ENCODE measurements at places on chromosomes 1 and 21.

- DNase-seq = no peak
Measured at GRCh38 chr1:55716151-55716550, 501.0 kb upstream of the USP24 start.

DNA sequence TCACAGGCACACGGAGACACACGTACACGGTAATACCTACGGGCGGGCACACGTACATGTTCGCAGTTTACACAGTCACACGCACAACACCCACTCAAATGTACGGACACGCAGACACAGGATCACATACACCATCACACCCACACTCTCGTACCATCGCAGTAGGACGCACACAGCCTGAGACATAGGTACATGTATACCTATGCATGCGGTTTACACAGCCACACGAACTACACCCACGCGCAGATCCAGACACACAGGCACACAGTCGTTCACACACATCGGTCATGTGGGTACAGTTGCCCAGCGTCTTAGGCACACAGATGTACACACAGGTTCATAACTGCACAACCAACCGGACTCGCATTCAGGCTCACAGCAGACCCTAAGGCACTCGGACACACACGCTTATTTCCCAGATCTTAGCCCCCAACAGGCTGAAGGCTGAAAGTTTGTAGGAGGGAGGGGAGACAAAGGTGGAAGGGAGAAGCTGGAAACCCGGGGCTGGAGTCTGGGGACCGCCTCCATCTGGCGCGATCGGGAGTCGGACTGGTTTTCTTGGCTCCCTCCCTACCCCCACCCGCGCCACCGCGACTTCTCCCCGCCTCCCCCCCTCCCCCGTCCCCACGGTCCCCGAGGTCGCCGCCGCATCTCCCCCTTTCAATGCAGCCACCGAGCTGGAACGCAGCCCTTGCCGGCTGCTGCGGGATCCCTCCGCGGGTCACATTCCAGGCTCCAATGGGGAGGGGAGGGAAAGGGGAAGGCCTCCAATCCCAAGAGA is 51.9 kb upstream of the SYNC start:
- DNase-seq = no peak

DNA sequence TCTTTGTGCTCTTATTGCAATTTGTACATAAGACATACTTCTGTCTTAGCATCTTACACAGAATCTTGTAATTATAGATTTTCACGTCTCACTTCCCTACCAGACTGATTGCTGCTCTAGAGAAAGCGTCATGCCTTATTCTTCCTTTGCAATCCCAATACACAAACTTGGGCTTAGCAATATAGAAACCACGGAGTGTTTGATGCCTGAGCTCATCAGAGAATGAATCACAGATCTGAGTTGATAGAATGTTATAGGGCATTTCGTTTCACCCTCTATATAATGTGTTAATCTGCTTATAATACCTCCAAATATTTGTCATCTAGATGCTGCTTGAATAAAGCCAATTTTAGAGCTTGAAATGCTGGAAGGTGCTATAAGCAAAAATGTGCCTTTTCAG is 6.6 kb downstream of the FMO1 start:
- DNase-seq = no peak

DNA sequence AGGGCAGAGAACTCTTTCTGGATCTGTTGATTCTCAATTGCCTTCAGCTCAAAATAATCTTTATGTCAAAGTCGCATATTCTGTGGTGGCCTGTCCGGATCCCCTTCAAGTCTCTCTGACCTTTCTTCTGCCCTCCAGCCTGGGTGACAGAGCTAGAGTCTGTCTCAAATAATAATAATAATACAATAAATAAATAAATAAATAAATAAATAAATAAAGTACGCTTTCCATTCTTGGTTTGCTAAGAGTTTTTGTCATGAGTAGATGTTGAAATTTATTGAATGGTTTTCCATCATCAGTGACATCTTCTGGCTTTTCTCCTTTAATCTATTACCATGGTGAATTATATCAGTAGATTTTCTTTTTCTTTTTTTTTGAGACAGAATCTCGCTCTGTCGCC is 30.7 kb downstream of the ERRFI1 start:
- no peak for DNase-seq

DNA sequence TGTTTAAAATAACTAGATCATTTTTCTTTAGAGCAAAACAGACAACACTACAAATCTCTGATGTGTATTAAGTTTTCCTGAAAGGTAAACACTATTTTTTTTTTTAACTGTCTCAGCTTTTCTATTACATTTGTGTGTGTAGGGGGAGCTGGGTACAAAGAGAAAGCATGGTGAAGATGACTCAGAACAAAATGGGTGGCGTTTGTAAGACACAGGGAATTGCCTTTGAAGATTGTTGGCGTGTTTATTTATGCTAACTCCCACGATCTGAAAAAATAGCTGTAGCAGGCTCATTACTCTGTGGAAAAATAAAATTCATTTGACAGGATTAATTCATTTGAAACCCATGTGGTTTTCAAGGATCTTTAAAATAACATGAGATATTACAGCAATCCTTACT is 285.1 kb downstream of the RYR2 start:
- no peak for DNase-seq

GRCh38 chr1:244246334-244246733 is 195.3 kb downstream of the ZBTB18 start:
- DNase-seq = no peak

DNA sequence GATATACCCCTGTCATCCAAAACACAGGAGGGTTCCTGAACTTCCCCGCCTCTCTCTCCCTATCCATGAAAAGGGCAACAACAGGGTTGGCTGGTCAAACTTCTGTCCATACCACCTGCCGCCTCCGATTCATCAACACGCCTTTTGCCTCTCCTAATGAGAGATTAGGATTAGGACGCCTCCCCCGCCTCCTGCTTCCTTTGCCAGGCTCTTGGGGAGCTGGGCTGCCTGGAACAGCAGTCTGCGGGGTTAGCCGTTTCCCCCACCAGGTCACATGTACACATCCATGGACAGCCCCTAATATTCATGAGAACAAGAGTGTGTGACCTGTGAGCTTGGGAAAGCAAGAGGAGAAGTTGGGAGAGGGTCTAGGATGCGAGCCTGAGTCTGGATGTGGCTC is 2.3 kb upstream of the OPTC start:
- DNase-seq = no peak

DNA sequence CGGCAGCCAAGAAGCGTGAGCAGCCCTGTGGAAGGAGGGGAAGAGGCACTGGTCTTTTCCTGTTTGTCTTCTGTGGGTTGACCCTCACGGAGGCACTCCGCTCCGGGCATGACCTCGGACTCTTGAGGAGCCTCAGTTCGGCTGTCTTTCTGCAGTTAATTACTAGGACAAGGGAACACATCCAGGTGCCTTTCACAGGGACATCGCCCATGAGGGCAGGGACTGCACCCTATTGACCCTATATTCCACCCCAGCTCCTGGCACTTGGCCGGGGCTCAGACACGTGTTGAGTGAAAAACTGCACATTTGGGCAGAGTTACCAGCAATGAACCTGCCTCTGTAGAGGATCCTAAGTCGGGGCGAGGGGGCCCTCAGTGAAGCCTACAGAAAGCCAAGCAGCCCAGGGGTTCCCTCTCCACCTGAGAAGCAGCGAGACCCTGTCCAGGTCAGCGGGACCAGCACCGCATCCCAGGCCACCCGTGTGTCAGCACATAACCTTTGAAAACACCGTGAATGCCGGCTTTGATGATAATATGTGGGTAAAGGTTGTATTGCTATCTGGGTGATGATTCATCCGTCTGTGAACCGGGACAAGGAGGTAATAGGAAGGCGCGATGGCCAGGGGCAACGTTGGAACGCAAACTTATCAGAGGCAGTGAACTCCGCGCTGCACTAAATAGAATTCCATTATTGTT is 161.4 kb upstream of the ARHGEF16 start:
- no peak for DNase-seq

DNA sequence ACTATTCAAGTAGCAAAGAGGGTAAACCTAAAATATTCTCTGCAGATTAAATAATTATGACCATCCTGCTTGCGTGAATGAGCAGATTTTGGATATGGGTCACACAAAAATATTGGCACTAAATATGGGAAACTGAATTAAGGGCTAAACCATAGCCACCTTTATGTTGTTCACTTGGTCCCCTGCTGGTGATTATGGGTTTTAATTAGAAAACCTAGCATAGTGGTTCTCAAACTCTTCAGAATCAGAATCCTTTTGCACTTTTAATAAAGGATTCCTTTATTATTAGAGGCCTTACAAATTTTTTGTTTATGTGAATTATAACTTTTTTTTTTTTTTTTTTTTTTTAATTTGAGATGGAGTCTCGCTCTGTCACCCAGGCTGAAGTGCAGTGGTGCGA is 38.5 kb upstream of the ZNHIT6 start:
- DNase-seq = no peak

DNA sequence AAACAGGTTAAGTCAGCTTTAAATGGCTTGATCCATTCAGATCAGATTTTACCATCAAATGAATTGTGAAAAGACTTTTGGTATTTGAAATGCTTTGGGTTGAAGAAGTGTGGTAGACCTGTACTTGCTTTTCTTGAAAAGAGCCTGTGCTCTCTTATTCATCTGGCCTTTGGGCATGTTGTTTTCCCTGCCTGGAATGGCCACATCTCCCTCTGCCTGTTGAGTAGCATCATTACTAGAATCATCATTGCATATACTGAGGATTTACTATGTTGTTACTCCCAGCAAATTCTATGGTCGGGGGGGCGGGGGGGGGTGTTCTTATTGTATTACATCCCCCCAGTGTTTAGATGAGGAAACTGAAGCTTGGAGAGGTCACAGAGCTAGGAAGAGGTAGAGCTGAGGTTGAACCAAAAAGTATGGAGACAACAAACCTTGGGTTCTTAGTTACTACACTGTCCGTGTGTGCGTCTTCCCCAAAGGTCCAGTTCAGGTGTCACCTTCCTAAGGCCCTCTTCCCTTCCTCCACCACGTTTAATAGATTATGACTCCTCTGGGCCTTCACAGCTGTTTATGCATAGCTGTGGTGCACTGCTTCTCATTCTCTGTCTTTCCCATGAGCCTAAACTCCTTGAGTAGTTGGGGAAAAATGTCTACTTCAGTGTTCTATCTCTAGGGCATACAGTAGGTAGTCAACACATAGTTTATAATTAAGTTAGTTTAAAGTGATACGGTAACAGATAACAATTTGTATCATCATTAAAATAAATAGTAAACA is 246.4 kb upstream of the HOOK1 start:
- DNase-seq = no peak

DNA sequence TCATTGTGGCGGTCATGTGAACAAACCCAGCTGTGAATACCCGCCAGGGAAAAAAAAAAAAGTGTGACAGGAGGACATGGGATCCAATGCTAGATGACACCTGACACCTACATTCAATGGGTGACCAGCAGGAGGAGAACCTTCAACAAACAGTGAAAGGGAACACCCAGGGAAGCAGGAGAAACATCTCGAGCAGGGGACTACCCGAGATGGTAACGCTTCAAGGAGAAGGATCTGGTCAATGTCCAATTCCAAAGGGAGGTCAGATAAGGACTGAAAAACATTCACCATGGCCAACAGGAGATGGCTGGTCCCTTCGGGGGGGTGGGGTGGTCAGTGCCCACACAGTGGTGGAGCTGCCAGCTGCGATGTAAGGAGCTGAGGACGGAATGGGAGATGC is 46.3 kb downstream of the PTPN14 start:
- DNase-seq = no peak

GRCh38 chr1:48726139-48726538 is 50.6 kb downstream of the BEND5 start:
- no peak for DNase-seq

DNA sequence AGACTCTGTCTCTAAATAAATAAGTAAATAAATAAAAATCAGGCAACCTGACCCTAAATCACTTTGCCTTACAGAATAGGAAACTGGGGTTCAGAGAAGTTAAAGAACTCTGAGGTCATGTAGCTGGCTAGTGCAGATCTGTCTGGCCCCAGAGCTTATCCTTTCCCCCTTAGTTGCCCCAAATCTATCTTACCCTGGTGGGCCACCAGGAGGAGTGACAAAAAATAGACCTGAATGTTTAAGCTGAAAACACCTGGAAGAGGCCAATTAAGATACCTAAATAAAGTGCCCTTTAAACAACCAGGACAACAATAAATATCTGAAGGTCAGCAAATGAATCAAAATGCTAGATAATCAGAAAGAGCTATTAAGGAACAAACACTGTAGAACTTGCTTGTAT is 59.7 kb downstream of the TEX35 start:
- no peak for DNase-seq

DNA sequence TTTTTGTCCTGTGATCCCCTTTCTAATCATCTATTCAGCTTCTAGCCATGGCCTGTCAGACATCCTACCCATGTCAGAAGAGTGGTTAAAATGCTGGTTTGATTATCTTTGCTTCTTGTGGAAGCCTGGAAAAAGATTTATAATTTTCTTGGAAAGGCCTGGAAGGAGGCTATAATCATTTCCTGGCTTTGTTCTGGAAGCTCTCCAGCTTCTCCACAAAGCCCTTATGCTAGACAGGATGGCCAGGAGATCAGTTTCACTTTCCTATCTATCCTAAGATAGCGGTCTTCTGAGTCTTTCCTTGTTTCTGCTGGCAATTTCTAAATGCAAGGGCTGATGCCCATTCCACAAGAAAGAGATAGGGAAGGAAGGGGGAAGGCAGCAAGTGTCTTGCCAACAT is 90.9 kb upstream of the SLC44A3 start:
- no peak for DNase-seq

GRCh38 chr1:44862829-44863401 is 19.9 kb upstream of the PTCH2 start:
- no peak for DNase-seq

DNA sequence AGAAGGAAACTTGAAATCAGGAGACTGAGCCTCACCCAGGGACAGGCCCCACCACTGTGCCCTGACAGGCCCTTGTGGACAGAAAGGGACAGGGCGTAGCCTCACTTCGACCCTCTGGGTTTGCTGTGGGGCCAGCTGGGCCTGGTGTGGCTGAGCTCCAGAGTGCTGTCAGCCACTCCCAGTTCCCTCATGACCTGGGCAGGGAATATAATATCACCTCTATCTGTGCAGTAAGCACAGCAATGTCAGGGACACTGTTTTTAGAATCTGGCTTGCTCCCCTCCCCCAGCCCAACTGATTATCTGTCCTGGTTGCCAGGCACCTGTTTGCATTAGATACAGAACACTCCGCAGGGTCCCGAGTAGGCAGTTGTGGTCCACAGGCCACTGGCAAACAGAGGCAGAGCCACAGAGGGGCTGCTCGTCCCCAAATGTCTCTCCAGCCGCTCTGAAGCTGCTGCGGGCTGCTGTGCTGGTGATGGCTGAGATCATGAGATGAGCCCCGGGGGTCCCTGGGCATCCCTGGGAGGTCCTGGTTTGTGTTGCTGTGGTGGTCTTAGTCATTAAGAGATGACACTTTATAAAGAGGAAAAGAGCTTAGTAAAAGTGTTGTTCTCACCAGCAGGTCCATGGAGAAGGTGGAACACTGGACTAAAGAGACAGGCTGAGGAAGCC is 51.6 kb downstream of the ETS2 start:
- DNase-seq = no peak

DNA sequence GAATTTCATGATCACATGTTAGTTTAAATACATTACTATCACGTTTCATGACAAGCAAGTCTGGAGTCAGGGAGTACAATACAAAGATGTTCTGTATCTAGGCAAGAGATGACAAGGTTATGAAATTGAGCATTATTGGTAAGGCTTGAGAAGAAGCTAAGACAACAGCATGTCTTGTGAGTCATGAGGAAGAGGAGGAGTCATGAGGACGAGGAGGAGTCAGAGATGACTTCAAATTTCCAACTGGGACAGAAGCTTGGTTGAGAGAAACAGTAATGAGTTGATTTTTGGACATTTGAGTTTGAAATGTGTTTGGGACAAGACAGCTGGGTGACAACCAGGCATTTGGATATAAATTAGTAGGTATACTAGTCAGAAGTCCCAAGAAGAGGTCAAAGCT is 4.3 kb upstream of the UBE2U start:
- DNase-seq = no peak
